ENCODE measurements at places on chromosomes 4 and X. TPM values are rescaled to one million over a fixed set of nuclear protein-coding genes. Genes with fewer than 3 reads are reported as not detected.

GRCh38 chr4:169099771-169100180 is 89.7 kb upstream of the CBR4 start:
- H3K27me3 ChIP-seq = no peaks in the 10 kb centered on the region
- DNase-seq = peak; percentile 30
- peak overlapping the region; percentile 15 for H3K27ac ChIP-seq
- H3K4me1 ChIP-seq = peaks cover 5% of the 10 kb centered on the region
- H3K36me3 ChIP-seq = peaks cover 6% of the 10 kb centered on the region

GRCh38 chr4:75786938-75787337 is 62.6 kb downstream of the USO1 start:
- H3K4me3 ChIP-seq = no peak overlapping the region
- no peak for DNase-seq
- no peaks in the 10 kb centered on the region for H3K27me3 ChIP-seq

ENAM gene
- 4.4 TPM for total RNA-seq

DNA sequence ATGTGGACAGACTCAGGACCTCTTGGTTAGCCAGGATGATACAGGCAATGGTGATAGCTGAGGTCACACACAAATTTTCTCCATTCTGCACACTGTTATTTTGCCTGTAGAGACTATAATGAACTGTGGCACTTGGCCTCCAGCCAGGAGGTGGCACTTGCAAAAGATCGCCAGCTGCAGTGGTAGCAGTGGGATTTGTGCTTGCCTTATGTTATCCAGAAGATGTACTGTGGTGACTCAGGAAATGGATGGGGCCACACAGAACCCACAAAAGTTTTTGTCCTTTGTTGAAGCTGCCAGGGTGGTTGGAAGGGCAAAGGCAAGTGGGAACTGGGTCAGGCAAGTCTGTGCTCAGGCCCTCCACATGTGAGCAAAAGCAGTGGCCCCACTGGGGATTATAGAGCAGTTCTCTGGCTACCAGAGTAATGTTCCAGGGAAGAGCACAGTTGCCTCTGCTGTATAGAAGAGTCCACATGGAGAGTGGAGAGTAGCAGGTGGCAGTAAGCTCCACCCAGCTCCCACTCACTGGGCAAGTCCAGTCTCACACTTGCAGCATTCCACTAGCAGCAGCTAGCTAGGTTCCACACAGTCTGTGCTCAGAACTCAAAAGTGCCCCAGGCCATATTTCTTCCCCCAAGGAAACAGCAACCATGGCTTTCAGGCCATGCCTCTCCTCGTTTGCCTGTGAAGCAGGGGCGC is 5.9 kb upstream of the C4orf17 start:
- H3K27me3 ChIP-seq = no peaks in the 10 kb centered on the region
- no peak overlapping the region for H3K4me3 ChIP-seq
- H3K4me1 ChIP-seq = no peaks in the 10 kb centered on the region
- H3K36me3 ChIP-seq = no peaks in the 10 kb centered on the region
- H3K27ac ChIP-seq = no peak overlapping the region

GPRASP3 gene
- 5.9 TPM for total RNA-seq

NAP1L2 gene
- total RNA-seq = 2.3 TPM

DNA sequence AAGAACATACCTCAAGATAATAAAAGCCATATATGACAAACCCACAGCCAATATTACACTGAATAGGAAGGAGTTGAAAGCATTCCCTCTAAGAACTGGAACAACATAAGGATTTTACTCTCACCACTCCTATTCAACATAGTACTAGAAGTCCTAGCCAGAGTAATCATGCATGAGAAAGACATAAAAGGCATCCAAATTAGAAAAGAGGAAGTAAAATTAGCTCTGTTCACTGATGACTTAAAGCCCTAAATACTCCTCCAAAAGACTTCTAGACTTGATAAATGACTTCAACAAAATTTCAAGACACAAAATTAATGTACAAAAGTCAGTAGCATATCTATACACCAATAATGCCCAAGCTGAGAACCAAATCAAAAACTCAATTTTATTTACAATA is 235.7 kb downstream of the NKX6-1 start:
- H3K36me3 ChIP-seq = no peaks in the 10 kb centered on the region
- DNase-seq = no peak
- H3K27me3 ChIP-seq = no peaks in the 10 kb centered on the region
- no peak overlapping the region for H3K27ac ChIP-seq
- no peaks in the 10 kb centered on the region for H3K4me1 ChIP-seq

GRCh38 chr4:7498446-7499200 is 63.9 kb upstream of the PSAPL1 start:
- no peak for DNase-seq
- H3K36me3 ChIP-seq = no peaks in the 10 kb centered on the region
- H3K27me3 ChIP-seq = no peaks in the 10 kb centered on the region
- no peak overlapping the region for H3K4me3 ChIP-seq

ADH1A gene
- 39.0 TPM for total RNA-seq

DNA sequence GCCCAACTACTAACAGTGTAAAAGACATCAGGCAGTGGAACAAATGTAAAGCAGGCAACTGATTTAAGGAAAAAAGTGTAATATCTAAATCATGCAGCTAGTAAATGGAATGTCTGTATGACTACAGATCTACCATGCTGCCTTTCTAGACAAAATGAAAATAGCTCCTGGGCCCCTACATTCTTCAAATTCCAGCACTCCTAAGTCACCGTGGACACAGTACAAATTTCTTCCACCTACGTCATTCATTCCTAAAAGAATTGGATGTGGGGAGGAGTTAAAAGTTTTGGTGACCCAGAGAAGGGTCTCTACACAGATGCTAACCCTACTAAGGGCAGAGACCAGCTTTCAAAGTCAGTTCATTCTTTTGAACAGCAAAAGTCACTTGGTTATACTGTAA is 137.2 kb upstream of the ARHGEF9 start:
- DNase-seq = no peak
- no peaks in the 10 kb centered on the region for H3K4me1 ChIP-seq
- no peak overlapping the region for H3K4me3 ChIP-seq
- no peaks in the 10 kb centered on the region for H3K36me3 ChIP-seq
- H3K27me3 ChIP-seq = no peaks in the 10 kb centered on the region
- no peak overlapping the region for H3K27ac ChIP-seq

LNX1 gene
- total RNA-seq = 16.7 TPM

Data from hepatocyte (in vitro differentiated cells).